ENCODE measurements at places on chromosomes 2 and 18. TPM values are rescaled to one million over a fixed set of nuclear protein-coding genes. Genes with fewer than 3 reads are reported as not detected.
A peak's percentile ranks its signal among the peaks of the same experiment; 100 is the strongest.

LRRC30 gene
- not detected for total RNA-seq

KCNS3 gene
- 4.9 TPM for total RNA-seq

MCFD2 gene
- 97.6 TPM for total RNA-seq

CNRIP1 gene
- 14.0 TPM for total RNA-seq

IL37 gene
- total RNA-seq: not detected

TUBA3E gene
- not detected for total RNA-seq

EDAR gene
- not detected for total RNA-seq

C2orf80 gene
- total RNA-seq: not detected

L3MBTL4 gene
- total RNA-seq: 6.8 TPM

RNU2-63P gene
- 34.9 TPM for total RNA-seq

ARHGEF33 gene
- not detected for total RNA-seq

VIT gene
- 0.31 TPM for total RNA-seq

- DNase-seq: no peak
Observed at GRCh38 chr18:32610176-32610575, 139.5 kb upstream of the GAREM1 start.

DNA sequence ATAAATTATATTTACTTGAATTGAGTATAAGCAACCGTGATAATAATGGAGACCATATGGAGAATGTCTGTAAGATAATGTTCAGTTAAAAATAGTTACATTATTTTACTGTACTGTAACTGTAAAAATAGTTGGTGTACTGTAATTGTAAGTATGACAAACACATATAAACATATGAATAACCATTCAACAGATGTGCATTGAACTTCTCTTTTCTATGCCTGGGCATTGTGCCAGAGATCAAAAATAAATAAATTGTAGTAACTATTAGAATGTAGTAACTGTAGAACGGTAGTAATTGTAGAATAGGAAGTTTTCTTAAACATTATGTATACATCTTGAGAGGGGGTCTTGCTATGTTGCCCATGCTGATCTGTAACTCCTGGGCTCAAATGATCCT is 287.4 kb upstream of the EPAS1 start:
- DNase-seq: peak; percentile 9

DNA sequence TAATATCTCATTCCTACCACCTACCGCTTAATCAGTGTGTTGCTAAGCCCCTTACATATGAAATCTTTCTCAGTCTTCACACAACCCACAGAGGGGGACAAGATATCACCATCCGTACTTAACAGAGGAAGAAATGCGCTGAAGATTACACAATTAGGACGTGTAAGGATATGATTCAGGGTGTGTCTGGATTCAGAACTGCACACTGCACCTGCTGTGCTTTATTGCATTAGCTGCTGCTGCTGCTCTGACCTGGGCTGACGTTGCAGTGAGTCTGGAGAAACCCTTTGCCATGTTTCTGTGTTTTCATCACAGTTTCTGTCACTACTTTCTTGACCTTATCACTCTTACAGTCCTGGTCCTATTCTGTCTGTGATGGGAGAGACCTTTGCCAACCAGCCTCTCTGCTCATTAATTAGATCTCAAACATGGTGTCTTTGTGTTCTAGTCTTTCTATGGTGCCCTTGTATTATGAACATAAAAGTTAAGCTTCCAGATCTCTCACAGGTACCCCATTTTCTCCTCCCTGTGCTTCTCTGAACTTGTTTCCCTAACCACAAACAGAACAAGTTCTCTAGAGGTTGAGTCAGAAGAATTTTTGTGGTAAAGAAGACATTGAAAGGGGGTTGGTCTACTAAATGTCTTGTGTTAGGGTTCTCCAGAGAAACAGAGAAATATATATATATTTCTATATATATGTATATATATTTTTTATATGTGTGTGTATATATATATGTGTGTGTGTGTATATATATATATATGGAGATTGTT is 92.9 kb upstream of the CYP1B1 start:
- DNase-seq: no peak

- peak; percentile 28 for DNase-seq
Observed at GRCh38 chr2:238939074-238939473, 91.2 kb downstream of the TWIST2 start.

DNA sequence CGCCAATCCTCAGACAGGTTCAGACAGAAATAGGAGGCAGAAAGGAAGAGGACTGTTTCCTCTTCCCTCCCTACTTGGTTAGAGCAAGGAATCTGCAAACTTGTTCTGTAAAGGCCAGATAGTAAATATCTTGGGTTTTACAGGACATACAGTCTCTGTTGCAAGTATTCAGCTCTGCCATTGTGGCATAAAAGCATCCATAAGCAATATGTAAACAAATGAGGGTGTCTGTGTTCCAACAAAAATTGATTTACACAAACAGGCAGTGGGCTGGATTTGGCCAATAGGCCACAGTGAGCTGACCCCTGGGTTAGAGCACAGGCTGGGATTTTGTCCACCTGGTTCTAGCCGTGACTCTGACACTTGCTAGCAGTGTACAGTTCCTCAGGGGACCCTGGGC is 89.4 kb downstream of the NRP2 start:
- DNase-seq: no peak

DNA sequence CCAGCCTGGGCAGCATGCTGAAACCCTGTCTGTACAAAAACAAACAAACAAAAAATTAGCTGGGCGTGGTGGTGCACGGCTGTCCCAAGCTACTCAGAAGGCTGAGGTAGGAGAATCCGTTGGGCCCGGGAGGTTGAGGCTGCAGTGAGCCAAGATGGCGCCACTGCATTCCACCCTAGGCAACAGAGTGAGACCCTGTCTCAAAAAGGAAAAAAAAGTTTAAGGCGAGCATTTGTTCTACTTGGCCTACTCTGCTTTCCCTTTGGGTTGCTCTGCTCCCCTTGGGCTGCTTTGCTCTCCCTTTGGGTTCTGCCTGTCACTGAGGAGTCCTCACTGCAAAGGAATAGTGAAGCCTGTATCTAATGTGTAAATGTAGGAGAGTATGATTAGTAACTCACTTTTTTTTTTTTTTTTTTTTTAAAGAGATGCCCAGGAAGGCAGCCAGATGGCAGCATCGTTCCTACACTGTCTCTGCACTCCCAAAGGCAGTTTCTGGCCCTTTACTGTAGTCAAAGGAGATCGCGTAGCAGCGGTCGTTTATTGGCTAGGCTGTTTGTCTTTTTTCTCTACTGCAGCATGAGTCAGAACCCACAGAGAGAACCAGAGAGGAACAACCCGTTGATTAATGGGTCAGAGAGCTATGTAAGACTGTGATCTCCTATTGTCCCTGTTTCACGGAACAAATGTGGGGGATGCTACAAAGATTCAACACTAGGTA is 118.3 kb upstream of the CWC22 start:
- peak; percentile 76 for DNase-seq

DNA sequence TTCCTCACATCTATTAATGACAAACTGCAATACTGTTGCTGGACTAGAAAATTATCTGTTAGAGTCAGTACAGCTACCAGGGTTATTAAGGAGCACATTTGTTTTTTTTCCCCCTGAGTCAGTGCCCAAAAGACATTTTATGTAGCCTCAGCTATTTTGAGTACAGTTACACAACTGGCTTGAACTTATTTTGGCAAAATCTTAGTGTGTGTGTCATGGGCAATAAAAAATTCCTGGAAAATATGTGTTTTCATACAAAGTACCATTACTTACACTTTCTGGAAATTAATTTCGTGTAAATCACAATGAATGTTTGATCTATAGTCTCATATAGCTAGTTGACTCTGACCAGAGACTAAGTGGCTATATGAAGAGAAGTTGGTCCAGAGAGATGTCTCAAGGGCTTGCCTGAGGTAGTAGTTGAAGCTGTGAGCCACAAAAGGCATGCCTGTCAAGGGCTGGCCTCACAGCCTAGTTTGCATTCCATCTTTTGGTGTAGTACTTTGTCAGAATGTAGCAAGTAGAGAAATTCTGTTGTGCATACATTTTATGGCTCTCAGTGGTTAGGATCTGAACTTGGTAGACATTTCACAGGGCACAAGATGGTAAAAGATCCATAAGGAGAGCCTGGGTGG is 283.4 kb downstream of the MTX2 start:
- DNase-seq: no peak

DNA sequence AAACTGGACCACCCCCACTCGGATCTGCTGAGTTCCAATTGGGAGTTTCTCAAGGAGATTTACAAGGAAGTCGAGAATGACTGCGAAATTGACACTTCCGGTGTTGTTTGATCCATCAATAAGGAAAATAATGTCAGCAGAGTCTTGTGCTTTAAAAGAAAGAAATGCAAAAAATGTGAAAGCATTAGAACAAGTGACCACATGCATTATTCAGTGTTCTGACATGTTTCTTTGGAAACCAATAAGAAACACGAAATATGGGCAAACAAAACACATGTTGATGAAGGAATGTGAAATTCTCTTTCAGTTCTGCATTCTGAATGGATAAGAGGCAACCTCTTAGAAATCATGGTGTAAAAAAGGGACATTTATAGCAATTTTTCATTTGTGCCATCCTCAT is 25.9 kb downstream of the COL6A3 start:
- no peak for DNase-seq

DNA sequence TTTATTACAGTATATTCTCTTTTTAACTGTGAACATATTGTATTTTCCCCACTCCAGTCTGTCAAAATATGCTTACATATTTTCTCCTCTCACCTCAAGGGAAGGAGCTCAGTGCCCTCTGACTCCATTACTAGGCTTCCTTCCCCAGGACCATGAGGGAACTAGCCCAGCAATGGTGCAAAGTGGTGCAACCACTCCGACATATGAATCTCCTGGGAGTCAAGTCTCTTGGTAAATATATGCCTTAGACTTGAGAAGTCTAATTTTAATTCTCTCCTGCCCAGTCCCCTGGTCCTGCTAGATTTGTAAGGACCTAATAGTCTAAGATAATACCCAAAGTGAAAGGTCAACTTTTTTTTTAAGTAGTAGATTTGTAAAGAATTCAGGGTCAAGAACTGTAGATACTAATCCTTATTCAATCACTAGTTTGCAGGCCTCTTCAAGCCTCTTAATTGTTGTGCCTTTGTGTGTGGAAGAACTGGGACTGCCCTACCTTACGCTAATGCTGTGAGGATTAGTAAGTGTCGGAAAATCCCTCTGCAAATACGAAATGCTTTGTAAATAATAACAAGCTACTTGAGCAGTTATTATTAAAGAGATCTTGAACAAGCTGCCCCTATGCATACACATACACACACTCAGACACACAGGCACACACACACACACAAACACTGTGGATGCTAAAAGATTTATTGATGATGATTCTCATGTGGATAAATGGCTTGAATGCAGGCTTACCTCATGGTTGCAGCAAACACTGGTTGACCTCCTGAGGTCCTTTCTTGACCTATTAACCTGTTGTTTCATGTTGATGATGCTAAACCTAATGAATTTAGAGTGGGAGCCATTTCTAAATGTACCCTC is 251.2 kb upstream of the PARD3B start:
- DNase-seq: no peak

GRCh38 chr2:189982780-189983394 is 79.6 kb downstream of the MSTN start:
- no peak for DNase-seq

- DNase-seq: no peak
Observed at GRCh38 chr2:57558312-57558711, 488.3 kb upstream of the VRK2 start.

DNA sequence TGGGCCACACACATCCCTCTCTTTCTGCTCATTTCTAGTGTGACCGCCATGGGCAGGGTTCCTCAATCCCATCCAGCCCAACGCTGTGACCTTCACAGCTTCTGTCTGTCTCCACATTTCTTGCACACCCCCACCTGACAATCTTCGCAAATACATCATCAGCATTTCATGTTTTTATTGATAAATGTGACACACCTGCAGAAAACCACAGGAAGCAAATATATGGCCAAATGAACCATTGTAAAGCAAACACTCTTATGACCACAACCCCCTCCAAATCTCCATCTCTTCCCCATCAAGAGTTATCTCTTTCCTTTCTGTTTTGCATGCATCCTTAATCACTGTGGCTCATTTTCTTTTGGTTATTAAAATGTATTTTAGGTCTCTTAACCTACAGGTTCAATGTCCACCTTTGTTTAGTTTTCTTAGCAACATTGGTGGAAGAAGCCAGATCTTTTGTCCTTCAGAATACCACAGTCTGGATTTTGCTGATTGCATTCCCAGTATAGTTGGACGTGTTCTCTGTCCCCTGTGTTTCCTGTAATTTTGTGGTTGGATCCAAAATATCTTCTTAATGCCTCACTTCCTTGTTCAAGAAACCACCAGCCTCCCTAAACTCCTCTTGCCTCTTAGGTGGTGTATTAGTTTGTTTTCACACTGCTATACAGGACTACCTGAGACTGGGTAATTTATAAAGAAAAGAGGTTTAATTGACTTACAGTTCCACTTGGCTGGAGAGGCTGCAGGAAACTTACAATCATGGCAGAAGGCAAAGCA is 9.8 kb upstream of the NCK2 start:
- DNase-seq: peak; percentile 64

GRCh38 chr2:6564326-6564725 is 301.4 kb downstream of the CMPK2 start:
- no peak for DNase-seq

- DNase-seq: peak; percentile 54
Observed at GRCh38 chr18:46148810-46149209, 44.6 kb downstream of the HAUS1 start.

DNA sequence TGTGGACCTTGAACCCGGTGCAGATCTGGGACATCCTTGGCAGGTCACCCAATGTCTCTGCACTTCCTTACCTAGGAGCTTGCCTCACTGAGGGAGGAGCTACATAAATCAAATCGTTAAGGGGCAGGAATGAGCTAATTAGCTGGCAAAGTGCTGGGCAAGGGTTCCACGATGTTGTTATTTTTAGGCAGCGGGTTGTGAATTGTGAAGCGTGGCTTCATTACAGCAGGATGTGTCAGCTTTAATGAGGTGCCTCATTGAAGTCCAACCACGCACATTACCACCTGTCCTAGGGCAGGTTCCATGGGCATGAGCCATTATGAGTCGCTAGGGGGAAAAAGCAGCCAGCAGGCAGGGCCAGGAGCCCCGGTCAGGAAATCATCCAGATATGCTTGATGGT is 127.0 kb upstream of the AGAP1 start:
- no peak for DNase-seq

DNA sequence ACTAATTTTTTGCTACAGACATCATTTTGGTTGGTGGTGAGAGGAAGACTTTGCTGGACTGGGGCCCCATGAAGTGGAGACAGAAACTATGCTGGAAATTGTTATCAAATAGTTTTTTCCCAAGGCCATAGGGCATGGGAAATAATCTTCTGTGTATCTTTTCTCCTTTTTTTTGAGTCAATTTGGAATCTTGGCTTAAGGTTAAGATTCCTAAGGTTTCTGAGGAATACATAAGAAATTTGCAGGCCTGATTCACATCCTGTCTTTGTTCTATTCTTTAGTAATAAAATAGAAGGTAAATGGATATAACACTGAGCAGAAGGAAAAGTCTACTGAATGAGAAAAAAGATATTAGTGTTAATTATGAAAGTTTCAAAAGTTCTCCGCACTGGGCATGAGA is 16.6 kb downstream of the SMC6 start:
- peak; percentile 41 for DNase-seq

GRCh38 chr2:95300450-95300849 is 3.3 kb downstream of the KCNIP3 start:
- DNase-seq: no peak

DNA sequence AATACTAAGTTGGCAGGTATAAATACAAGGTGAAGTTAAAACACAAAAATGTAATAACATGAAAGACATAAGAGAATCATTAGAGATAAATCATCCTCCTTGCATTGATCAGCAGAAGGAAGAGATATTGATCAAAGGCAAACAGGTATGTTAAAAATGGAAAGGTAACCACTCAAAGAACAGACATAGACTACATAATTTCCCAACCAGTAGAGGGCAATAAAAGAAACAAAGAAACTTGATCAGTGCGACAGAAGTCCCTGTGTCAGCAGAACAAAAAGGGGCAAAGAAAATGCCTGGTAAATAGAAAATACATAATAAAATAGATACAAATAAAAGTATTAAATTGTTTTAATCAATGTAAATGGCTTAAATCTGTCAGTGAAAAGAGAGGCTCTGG is 53.6 kb downstream of the FAM228A start:
- no peak for DNase-seq
